ENCODE measurements at places on chromosomes 5 and 9.

DNA sequence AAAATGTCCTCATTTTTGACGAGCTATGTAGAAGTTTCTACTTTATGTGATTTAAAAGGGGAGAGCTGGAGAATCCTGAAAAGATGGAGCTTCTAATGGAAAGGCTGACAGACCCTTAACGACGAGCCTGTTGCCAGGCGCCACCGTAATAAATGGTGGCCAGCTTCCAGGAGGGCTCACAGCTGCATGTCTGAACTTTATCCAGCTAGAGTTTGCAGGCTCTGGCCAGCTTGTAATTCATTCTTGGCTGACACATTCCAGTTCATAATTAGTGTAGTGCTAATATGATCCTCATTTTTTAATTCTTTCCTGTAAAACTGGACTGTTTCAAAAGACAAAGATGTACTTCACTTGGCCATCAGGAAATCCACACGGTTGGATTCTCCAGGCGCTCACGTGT is 246.7 kb downstream of the GAS1 start:
- DNase-seq, result no peak

DNA sequence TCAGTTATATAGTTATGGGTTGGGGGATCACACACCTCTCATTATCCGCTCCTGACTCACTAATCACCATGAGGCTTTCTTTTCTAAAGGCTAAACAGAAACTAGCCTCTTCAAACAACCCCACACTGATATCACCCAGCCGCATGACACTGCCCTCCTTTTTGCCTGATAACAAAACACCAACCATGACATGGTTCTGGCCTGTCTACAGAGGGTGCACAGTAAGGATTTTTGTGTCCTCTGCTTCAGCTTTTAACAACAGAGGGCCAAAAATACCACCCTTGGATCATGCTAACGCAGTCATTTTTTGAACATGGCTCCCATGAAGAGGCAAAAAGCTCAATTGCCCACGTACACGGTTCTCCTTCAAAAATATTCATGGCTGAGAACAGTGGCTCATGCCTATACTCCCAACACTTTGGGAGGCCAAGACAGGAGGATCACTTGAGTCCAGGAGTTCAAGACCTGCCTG is 4.0 kb downstream of the CMBL start:
- DNase-seq, result no peak

DNA sequence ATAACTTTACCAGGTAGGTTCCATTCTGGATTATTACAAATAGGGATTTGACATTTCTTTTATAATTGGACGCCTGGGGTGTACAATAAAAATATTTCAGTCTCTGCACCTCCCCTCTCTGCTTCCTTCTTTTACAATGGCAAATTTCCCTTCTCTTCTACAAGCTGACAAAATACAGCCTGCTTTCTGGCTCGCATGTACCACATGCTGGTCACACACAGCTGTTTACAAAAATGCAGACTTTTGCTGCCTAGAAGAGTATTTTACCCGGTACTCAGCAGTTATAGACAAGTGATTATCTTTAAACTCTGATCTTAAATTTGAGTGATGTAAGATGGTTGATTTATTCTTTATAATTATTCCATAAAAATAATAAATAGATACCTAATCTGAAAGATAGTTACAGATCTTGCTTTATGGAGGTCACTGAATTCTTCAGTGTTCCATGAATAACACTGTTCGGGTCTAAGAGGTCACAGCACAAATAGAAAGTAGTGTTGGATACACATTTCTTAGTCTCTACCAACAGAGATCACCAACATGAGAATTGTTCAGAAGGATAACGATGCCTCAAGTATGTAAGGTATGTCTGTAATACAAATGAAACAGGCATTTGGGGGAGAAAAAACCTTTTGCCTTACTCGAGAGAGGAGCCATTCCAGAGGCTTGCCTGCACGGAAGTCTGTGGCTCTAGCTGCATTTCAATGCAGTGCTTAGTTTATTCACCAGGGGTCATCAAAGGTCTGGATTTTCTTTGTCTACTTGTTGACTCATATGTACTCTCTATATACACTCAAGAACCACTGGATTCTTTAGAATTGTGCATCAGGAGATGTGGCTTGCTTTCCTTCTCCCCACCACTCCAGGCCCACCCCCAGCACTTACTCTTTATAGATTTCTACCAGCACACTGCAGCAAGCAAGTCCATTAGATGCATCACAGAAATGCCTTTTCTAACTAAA is 206.6 kb upstream of the RFX3 start:
- DNase-seq, result peak; percentile 69

- DNase-seq, result no peak
These were observed 287.2 kb downstream of the ARRDC3 start for GRCh38 chr5:91095786-91096385.

GRCh38 chr9:3576328-3576727 is 50.5 kb upstream of the RFX3 start:
- DNase-seq, result no peak

DNA sequence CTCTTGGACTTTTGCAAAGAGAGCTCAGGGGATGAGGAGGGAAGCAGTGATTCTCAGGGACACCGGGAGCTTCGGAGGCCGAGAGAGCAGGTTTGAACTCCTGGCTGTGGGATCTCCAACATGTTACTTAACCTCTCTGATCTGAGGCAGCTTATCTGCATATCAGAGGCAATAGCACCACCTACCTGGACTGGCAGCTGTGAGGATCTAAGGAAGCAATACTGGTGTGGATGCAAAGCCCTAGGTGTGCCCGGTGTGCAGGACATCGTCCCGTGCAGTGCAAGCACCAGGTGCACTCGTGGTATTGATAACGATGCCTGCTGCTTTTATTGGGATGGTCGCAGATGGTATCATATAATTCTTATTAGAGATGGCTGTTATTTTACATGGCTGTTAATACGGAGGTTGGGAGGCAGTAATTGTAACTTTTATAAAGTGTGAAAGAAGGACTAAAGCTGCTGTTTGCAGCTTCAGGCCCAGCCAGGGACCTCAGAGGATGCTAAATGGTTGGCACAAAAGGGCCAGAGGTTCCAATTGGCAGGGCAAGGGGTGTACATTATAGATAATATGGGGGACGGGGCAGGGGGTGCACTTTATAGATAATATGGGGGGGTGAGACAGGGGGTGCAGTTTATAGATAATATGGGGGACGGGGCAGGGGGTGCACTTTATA is 14.9 kb downstream of the COL5A1 start:
- DNase-seq, result peak; percentile 56

DNA sequence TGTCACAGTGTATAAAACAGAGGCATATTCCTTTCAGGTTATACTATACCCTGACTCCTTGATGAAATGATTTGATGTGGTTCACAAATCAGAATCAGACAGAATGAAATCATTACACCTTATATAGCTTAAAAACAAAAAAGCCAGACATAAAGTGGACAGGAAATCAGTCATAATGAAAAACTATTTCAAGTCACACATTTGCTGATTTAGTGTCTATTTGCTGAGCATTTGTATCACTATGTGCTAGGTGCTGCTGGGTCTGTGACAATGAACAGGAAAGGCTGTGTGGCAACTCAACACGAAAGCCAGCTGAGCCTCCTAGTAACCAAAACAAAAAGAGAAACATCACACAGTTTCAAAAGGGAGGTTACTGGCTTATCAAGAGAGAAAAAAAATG is 194.0 kb downstream of the EFNA5 start:
- no peak for DNase-seq

GRCh38 chr9:120928015-120928482 is 1.5 kb upstream of the TRAF1 start:
- DNase-seq, result no peak

GRCh38 chr9:136091582-136092352 is 3.3 kb downstream of the NACC2 start:
- no peak for DNase-seq

DNA sequence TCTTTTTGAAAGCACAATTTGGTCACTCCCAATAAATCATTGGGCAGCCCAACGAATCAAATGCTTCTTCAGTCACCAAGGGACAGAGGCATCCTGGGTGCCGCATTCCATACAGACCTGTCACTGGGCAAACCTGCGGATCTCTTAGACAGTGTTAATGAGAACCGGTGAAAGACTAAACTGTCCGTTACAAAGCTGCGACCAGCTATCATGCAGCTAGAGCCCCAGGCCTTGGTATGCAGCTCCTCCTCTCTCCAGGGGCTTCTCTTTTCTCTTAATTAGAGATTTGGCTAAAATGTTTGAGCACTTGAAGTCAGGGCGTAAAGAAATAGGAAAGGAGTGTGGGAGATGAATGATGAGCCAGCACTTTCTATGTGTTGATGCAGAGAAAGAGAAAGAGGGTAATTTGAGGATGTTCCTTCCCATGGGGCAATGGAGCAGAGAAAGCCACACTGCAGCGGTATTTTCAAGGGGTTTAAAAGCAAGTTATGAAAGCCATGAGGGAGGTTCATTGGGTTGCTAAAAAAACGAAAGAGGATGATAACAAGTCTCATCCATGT is 175.3 kb downstream of the RFK start:
- DNase-seq, result no peak
